Activated CD8-positive, alpha-beta memory T cell treated with anti-CD3 and anti-CD28 coated beads, Interleukin-2, amount 50 U/mL, for 4 hours (primary cell): ENCODE measurements at places on chromosomes 16 and 17.

DNA sequence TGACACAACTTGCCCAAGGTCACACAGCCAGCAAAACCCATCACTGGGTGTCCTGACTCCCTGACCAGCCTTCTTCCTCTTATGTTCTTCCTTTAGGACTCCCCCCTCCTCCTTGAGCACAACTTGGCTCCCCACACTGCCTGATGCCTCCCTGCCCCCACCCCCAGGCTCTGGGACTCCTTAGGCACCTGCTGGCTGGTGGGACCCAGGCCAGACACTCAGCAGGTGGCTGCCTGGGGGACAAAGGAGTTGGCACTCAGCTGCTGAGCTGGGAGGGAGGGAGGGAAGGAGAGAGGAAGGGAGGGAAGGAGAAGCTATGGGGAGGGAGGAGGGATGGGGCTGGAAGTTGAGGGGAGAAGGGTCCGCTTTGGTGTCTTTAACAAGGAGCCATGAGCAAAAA lies 8.0 kb downstream of the SEZ6 start:
- no peak for DNase-seq

DNA sequence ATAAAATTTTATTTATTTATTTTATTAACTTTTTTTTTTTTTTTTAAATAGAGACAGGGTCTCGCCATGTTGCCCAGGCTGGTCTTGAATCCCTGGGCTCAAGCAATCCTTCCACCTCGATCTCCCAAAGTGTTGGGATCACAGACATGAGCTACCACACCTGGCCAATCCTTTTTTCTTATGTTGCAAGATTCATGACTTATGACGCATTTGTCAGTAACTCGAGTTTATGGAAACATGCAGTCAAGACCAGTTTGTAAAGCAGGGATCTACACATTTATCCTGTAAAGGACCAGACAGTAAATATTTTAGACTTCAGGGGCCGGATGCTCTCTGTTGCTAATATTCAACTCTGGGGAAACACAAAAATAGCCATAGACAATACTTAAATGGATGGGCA lies 9.4 kb upstream of the MAP2K6 start:
- DNase-seq = no peak

GRCh38 chr16:58345574-58346354 lies 46.5 kb upstream of the GINS3 start:
- no peak for DNase-seq

GRCh38 chr16:802461-802860 lies 1.9 kb upstream of the GNG13 start:
- no peak for DNase-seq

DNA sequence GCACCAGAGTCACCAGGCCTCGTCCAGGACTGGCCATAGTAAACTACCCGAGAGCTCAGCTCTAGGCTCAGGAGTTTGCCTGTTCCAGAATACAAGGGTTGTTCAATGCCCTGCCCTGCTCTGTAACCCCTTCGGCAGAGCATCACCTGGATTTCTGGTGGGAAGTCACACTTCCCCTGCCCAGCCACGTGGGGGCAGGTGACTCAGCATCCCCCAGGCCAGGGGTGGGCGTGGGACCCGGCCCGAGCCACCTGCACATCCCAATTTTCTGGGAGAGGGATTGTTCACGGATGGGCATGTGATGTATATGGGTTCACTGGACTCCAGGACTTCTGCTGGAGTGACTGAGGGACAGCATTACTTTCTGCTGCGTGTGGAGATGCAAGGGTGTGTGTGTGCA lies 25.8 kb downstream of the COX4I1 start:
- no peak for DNase-seq
